Globus pallidus (tissue), 1 donor: ENCODE measurements at places on chromosomes 4 and X.

DNA sequence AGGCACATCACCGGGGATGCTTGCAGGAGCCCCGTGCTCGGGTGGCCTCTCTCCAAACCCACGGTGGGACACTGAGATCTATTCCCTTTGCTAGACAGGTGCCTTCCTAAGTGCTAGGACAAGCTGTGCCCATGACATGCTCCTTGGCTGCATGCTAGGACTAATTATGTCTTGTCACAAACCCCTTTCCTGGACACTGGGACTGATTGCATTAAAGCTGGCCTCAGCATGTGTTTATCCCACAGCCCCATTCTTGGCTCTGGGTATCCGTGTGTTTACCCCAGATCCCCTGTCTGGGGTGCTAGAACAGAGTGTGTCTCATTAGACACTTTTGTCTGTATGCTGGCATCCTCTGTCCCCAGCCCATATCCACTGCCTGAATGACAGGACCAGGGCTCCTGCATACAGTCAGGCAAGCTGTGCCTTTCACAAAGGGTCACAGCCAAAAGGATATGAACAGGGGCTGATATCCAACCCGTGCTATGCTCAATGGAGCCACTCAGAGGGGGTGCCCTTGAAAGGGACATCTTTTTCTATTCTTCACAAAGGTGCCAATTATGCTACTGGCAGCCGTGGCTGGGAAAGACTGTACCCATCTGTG is 9.2 kb upstream of the IQSEC2 start:
- no peak for DNase-seq

DNA sequence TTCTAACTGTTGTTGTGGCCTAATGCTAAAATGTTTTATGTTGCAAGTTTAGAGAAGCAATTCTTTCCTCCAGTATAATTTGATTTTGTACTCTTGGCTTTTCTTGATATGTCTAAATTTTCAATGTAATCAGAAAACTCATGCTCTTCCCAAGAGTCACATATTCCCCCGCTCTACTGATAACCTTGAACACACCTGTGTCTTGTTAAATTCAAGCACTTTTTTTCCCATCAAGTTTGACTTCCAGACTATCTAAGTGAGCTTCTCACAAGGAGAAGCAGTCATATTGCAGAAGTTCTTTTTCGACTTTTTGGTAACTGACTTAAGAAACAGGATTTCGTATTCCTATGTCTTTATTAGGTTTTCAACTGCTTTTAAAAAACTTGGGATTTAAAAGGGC is 7.4 kb upstream of the ADH4 start:
- DNase-seq, result no peak

GRCh38 chrX:10173331-10173900 is 16.6 kb downstream of the CLCN4 start:
- DNase-seq, result no peak

- no peak for DNase-seq
Observed at GRCh38 chr4:128682942-128683666, 126.4 kb upstream of the JADE1 start.

- DNase-seq, result no peak
Observed at GRCh38 chr4:7160951-7161440, 31.3 kb upstream of the SORCS2 start.

DNA sequence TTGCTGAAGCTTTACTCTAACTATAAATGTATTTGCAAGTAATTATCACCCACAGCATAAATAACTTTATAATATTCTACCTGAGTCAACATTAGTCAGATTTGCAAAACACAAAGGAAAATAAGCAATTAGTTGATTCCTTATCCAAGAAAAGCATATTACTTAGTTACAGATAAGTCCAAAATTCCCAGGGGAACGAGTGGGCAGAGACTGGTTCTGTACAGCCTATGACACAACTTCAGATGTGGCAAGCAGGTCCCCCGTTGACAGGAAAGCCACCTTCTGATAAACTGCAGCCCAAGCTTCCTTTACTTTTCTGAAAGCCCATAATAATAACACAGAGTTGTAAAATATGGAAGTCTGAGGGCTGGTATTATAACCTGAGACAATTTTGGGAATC is 62.4 kb upstream of the NDP start:
- DNase-seq, result no peak

DNA sequence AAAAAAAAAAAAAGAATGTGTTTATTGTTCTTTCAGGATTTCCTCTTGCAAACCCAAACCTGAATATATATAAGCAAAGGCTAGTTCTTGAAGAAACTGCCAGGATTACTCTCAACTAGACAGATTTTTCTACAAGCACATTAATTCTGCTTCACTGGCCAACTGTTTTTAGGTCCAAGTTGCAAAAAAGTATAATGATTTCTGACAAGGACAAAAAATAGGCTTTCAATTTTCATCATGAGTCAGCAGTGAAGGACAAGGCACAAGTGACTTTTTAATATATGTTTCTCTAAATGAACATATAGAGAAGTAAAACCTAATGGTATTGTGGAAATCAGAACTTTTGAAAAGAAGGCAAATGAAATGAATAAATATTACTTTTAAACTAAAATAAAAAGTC is 73.7 kb downstream of the ELOVL6 start:
- DNase-seq, result no peak

- DNase-seq, result no peak
Observed at GRCh38 chr4:139242511-139243051, 37.4 kb downstream of the MGARP start.

- DNase-seq, result no peak
Observed at GRCh38 chr4:155514628-155515027, 137.9 kb upstream of the MAP9 start.

DNA sequence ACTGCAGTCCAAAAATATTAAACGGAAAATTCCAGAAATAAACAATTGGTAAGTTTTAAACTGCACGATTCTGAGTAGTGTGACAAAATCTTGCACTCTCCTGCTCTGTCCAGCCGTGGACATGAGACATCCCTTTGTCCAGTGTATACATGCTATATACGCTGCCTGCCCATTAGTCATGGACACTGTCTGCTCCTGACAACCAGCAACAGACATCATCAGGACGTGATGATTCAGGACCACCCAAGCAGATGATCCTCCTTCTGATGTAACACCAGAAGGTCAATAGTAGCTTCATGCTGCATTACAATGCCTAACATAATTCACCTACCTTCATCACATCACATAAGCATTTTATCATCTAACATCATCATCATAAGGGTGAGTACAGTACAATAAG is 36.3 kb downstream of the ATRX start:
- no peak for DNase-seq

- DNase-seq, result no peak
Observed at GRCh38 chrX:13188731-13189309, 131.0 kb downstream of the ATXN3L start.

DNA sequence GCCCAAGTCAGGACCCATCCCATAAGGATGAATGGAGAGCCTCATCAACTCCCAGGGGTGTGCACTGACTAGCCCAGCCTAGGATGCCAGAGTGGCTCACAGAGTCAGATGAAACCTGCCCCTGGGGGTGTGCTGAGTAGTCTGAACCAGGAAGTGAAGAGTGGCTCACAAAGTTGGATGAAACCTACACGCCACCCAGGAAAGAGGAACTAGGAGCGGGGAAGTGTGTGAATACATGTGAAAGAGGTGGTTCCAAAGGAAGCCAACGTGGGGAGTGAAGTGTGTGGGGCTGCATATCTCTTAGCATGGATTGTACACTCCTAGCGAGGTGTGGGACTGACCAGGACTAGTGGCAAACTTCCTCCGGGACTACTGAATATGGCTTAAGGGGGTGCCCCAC is 902.1 kb upstream of the NDST4 start:
- no peak for DNase-seq

GRCh38 chr4:75004755-75005668 is 72.1 kb downstream of the PARM1 start:
- DNase-seq, result no peak

- DNase-seq, result no peak
Observed at GRCh38 chr4:174946246-174946645, 28.1 kb downstream of the ADAM29 start.

GRCh38 chr4:6546681-6547447 is 28.1 kb upstream of the MAN2B2 start:
- DNase-seq, result peak; percentile 65

DNA sequence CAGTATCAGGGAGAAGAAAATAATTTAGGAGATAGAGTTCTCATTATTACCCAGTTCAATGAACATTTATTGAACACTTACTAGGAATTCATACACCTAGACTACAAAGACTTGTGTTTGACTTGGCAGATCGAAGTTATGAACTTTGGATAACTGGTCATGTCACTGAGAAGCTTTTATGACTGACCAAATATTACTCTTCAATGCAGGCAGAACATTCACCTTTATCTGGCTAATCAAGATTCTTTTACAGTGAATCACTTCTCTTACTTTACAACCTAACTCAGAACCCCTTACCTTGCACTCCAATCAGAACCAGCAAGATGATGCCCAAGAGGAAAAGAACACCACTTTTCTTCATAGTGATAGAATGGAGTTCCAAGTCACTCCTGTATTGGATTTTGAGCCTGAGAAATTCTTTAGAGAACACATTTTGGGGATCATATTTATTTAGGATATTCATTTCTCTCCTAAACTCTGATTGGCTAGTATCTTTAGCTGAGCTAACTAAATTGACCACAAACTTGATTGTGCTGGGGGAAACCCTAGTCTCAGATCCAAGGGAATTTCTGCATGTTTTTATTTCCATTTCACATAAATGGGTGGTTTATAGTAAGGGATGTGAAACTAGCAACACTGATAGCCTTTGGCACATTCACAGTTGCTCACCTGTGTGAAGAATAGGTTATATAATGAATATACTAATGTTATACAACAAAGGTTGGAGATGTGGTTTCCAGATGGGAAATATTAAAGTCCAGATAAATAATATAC is at the start of gene CXCL9:
TSS of gene CXCL9 (minus strand) at position 421 of the 774 bp plus-strand sequence. CDS start at position 361, 60 bp downstream.
- DNase-seq, result no peak

DNA sequence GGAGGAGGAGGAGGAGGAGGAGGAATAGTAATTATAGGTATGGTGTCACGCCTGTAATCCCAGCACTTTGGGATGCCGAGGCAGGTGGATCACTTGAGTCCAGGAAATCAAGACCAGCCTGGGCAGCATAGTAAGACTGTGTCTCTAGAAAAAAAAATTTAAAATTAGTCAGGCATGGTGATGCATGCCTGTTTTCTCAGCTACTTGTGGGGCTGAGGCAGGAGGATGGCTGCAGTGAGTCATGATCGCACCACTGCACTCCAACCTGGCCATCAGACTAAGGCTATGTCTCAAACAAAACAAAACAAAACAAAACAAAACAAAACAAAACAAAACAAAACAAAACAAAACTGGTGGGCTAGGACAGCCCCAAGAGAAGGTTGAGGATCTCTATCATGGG is 3.0 kb downstream of the STARD8 start:
- no peak for DNase-seq

GRCh38 chr4:181143250-181143854 is 1099.8 kb upstream of the TENM3 start:
- peak; percentile 63 for DNase-seq

DNA sequence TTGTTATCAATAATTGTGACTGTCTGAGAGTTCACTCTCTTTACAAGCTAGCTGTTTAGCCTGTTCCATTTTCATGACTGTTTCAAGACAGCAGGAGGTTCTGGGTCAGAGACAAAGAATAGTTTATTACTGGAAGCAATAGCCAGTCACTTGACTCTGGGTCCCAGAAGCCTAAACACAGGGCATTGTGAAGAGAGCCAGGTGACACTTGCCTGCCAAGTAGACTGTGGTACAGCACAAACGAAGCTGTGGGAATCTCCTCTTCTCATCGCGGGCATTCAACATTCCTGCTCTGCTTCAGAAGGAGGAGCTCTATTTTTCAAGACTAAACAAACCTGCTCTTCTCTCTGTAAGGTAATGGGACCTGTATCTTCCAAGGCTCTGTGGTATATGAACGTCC is 485.1 kb downstream of the TRIML1 start:
- no peak for DNase-seq
